Left kidney (tissue), 8 donors: ENCODE measurements at places on chromosomes 12 and 14.

DNA sequence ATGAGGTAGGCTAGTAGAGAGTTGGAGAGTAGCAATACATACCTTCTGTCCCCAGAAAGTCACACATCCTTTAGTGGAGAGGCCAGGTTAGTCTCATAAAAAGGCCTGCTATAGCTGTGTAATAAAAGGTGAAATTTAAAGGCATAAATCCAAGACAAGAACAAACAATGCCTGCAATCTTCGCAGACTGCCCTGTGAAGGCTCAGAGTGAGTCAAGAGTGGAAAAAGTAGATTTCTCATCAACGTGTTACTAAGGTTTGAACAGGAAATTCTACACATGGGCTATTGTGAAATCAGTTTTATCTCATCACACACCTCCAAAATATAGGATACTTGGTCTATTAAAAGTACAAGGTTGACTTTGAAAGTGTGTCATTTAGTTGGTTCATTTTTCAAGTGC, at the start of gene KLRC1:
KLRC1 (minus strand) TSS at position 222 of the 400 bp plus-strand sequence. CDS start 2,221 bp downstream, outside the sequence.
- DNase-seq, result no peak

- no peak for DNase-seq
Observed at GRCh38 chr12:69529021-69529420, 56.2 kb upstream of the CCT2 start.

DNA sequence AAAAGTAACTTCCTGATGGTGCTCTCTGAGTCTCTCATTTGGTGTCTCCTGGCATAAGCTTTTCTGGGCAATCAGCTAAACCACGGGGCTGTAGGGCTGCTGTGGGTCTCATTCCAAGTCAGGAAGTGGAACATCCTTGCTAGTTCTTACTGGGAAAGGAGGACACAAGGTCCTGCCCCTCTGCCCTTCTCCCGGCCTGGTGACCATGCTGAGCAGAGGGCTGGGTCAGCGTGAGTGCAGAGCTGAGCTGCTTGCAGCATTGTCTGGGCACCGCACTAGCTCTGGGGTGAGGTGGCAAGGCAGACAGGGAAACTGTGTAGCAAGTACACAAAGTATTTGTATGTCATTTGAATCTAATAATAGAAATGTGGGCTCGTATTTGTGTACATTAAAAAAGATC, 45.0 kb upstream of the ASPG start:
- DNase-seq, result no peak

DNA sequence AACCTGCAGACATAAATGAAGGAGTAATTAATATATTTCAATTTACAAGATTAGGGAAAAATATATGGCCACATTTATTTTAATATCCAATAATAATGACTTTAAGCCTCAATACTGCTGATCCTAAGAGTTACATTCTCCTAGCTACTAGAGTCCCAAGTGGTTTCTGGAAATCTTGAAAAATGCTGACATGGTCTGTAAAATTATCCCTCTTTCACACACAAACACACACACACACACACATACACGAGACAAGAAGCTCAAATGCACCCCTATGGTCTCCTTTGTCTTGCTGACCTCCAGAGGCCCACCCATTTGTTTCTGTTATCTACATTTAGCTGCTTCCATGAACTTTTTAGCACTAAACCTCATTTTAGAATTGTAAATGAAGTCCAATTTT, 53.0 kb upstream of the USP15 start:
- no peak for DNase-seq

DNA sequence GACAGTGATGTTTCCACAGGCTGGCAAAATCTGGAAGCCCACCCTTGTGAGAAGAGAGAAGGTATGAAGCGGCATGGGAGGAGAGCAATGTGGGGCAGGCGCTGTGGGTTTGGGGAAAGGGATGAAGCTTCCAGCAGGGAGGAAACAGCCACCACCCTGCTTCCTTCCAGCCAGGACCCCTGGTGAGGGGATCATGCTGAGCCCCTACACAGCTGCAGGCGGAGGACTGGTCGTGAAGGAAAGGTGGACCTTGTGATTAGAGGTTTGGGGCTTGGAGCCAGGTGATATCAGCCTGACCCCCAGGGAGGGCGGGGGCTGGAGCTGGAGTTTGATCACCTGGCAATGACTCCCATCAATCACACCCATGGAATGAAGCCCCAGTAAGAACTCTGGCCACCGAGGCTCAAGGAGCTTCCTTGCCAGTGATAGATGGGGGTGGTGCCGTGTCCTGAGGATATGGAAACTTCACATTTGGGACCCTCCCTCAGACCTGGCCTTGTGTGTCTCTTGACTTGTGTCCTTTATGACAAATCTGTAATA, 48.6 kb downstream of the RIMBP2 start:
- no peak for DNase-seq
